Mammary epithelial cell (primary cell): ENCODE measurements at places on chromosomes 5 and 9.

GRCh38 chr9:11872471-11872870, 820.7 kb upstream of the TYRP1 start:
- no peak for DNase-seq

DNA sequence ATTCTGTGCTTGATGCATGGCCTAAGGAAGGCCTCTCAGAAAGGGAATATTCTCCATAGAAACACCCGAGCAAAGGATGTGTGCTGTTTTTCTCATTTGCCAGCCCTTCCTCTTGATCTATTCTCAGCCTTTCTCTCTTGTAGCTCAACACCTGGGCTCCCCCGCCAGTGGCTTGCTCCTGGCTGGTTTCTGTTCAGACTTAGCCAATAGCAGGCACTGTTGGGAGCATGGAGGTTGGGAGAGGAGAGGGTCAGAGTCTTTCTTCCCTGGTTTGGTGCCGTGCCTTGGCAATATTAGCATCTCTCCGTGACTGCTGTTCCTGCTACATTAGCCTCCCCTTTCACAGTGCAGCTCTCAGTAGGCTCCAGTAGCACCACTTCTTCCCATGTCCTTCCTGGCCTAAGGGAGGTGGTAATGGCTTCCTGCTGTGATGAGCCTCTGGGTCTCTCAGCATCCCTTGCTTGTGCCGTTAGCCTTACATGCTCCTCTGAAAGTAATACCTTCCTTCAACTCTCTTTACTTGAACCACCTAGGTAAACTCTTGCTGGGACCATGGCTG, 269.7 kb upstream of the GAS1 start:
- DNase-seq = no peak

- no peak for DNase-seq
These were observed 862.7 kb downstream of the DTWD2 start for GRCh38 chr5:118125687-118126086.

DNA sequence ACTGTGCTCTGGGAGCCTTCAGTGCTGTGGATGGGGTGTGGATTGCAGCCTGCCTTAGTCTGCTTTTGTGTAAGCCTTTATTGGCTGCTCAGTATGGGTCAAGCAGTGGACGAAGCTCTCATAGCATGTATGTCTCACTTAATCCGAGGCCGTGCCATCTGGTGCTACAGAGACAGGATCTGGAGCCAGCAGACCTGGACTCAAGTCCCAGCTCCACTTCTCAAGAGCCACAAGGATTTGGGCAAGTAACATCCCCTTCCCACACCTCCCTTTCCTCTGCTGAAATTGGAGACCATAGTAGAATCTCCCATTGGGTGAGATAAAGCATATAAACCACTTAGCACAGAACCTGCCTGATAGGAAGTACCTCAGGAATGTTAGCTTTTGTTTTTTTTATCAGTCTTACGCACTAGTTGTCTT, 23.4 kb upstream of the LECT2 start:
- no peak for DNase-seq

- DNase-seq = no peak
These were observed 7.2 kb upstream of the HOMER1 start for GRCh38 chr5:79521156-79521555.

DNA sequence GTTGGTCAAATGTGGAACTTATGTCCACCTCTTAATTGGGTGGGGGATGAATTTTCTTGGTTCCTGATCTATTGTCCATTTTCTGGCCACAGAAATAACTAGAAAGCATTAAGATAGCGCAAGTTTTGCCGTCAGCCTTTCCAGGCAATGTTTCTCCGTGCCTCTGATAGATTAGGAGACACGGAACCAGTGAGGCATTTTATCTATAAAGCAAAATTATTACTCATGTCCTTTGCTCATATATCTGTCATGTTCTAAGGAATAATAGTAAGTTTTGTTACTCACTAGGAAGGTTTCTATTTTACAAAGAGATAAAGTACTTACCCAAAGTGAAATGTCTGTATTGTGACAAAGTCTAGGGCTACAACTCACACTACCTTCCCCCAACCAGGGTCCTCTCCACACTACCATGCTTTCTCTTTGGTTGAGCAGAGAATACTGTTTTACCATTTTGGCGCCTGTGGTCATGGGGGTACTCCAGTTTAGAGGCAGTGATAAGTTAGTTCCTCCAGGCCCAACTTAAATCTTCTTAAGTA, 19.9 kb upstream of the IL9 start:
- DNase-seq = no peak

DNA sequence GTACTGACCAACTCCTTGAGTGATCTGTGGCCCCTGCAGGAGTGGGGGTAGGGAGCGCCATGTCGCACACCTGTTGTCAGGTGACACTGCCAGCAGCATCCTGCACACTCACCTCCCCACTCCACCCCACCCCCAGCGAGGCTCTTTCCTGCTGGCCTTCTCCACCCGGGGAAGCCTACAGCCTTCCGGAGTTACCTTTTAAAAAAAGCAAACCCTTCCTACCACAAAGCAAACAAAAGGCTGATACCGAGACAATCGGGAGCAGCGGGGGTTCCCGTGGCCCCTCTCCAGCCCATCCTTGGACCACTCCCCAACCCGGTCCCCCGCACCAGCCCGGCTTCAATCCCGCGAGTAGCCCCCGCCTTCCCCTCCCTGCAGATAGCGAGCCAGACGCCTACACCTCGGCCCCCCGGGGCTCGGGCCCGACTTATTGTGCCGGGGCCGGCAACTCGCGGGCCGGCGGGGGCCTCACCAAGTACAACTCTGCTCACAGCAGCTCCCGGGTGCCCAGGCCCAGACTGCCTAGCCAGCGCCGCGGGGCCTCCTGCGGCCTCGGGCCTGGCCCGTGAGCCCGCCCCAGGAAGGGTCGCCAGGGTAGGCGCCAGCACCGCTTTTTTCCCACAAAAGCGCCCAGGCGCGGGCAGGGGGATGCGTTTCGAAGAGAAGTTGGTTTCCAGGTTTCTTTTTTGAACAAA, 724 bp downstream of the MACROH2A1 start:
- peak; percentile 34 for DNase-seq

GRCh38 chr9:92138157-92138959, 23.1 kb upstream of the SPTLC1 start:
- peak; percentile 30 for DNase-seq
